ENCODE measurements at places on chromosomes 6 and 20.
A peak's percentile ranks its signal among the peaks of the same experiment; 100 is the strongest.

DNA sequence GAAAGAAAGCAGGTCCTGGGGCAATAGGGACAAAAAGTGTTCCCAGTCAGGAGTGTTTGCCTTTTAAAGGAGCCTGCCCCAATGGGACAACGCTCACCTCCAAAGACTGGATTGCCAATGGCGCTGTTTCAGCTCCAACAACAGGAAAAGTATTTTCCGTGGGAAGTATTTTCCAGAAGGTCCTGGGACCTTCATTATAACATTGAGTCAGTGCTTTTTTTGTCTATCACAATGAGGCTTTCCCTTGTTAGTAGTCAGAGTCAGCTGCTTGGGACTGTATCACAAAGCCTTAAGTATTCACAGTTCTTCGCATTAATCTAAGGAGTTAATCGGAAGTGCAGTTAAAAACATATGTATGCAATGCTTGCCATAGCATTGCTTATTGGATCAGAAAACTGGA, 17.3 kb downstream of the TRAF3IP2 start:
- H3K27me3 ChIP-seq, result no peaks in the 10 kb centered on the region
- no peak for DNase-seq
- H3K27ac ChIP-seq, result no peak overlapping the region

GRCh38 chr6:168584671-168585070, 143.7 kb downstream of the SMOC2 start:
- peaks cover 3% of the 10 kb centered on the region for H3K4me1 ChIP-seq
- H3K27me3 ChIP-seq, result no peaks in the 10 kb centered on the region
- DNase-seq, result no peak

- H3K4me1 ChIP-seq, result no peaks in the 10 kb centered on the region
- no peaks in the 10 kb centered on the region for H3K36me3 ChIP-seq
- no peaks in the 10 kb centered on the region for H3K27me3 ChIP-seq
- no peak overlapping the region for H3K27ac ChIP-seq
- DNase-seq, result no peak
These were observed 115.8 kb upstream of the SPTLC3 start for GRCh38 chr20:12893019-12893418.

DNA sequence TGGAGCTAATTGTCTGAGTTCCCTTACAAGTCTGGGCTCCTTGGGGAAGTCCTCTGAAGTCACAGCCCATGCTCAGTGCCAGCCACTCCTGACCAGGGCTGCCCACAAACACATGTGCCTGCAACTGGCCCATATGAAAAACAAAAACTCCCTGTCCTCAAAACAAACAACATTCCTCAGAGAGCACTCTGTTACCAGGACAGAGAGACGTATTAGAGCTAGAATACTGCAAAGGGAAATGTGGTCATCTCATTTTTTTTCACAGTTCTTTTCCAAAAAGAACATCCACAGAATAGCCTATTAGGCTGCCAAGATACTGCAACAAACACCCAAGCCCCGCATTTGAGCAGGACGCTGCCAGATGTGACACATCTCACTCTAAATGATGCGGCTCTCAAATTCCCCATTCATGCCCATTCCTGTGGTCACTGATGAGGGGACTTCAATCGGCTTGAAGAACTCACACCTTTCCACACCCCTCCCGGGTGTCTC, 71.1 kb downstream of the SLC22A23 start:
- no peak overlapping the region for H3K27ac ChIP-seq
- H3K4me3 ChIP-seq, result no peak overlapping the region
- H3K27me3 ChIP-seq, result no peaks in the 10 kb centered on the region

- H3K4me3 ChIP-seq, result no peak overlapping the region
- no peak overlapping the region for H3K27ac ChIP-seq
- H3K27me3 ChIP-seq, result peaks cover 2% of the 10 kb centered on the region
These were observed 133.7 kb downstream of the CDH4 start for GRCh38 chr20:61385731-61386130.

- H3K27ac ChIP-seq, result no peak overlapping the region
- no peaks in the 10 kb centered on the region for H3K27me3 ChIP-seq
- 0 out of 2 replicates have a peak, but pooled peaks cover 2% of the 10 kb centered on the region for H3K36me3 ChIP-seq
These were observed 23.2 kb downstream of the ADAT2 start for GRCh38 chr6:143427109-143427817.

GRCh38 chr6:45049188-45049843, 278.8 kb upstream of the RUNX2 start:
- H3K27ac ChIP-seq, result no peak overlapping the region
- H3K4me3 ChIP-seq, result no peak overlapping the region
- H3K36me3 ChIP-seq, result no peaks in the 10 kb centered on the region

GRCh38 chr6:118974790-118975189, 39.8 kb upstream of the MCM9 start:
- H3K4me3 ChIP-seq, result no peak overlapping the region
- H3K27me3 ChIP-seq, result no peaks in the 10 kb centered on the region
- no peak for DNase-seq
- no peaks in the 10 kb centered on the region for H3K36me3 ChIP-seq
- H3K27ac ChIP-seq, result no peak overlapping the region

GRCh38 chr6:16124198-16125180, 4.4 kb upstream of the MYLIP start:
- H3K27ac ChIP-seq, result no peak overlapping the region
- H3K27me3 ChIP-seq, result no peaks in the 10 kb centered on the region
- DNase-seq, result no peak
- H3K4me1 ChIP-seq, result no peaks in the 10 kb centered on the region

DNA sequence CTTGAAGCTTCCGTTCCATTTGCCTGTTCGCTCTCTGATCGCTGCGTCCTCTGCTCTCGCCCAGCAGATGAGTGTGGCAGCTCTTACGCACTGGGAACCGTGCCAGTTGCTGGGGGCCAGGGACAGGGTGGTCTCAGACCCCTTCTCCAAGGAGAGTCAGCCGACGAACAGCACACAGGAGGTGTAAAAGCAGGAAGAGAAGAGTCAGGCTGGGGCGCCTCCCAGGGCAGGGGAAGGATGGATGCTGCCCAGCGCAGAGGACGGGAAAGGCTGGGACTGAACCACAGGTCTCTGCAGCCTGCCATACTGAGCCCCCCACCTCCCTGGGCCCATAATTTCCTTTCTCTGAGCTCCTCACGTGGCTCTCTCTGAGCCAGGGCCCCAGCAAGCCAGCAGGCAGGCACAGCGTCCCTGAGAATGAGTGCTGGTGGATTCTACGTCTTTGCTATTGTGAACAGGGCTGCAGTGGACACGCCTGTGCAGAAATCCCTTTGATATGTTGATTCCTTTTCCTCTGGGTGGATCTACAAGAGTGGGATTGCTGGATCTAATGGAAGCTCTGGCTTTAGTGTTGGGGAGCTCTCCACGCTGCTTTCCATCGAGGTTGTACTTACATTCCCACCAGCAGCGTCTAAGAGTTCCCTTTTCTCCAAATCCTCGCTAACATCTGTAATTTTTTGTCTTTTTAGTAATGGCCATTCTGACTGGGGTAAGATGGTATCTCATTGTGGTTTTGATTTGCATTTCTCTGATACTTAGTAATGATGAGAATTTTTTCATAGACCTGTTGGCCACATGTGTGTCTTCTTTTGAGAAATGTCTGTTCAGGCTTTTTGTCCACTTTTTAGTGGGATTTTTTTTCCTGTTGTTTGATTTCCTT, 104.1 kb downstream of the PSMB1 start:
- H3K27ac ChIP-seq, result no peak overlapping the region
- no peak for DNase-seq
- H3K27me3 ChIP-seq, result no peaks in the 10 kb centered on the region
- no peak overlapping the region for H3K4me3 ChIP-seq
- no peaks in the 10 kb centered on the region for H3K4me1 ChIP-seq

- no peak for DNase-seq
- H3K36me3 ChIP-seq, result no peaks in the 10 kb centered on the region
- H3K4me1 ChIP-seq, result peaks cover 2% of the 10 kb centered on the region
- no peak overlapping the region for H3K27ac ChIP-seq
- H3K4me3 ChIP-seq, result no peak overlapping the region
These were observed 1.8 kb upstream of the MRPS18A start for GRCh38 chr6:43689421-43689820.

GRCh38 chr6:33082702-33083101, 6.9 kb downstream of the HLA-DPB1 start:
- H3K4me3 ChIP-seq, result no peak overlapping the region
- DNase-seq, result peak; percentile 65
- peaks cover 8% of the 10 kb centered on the region for H3K4me1 ChIP-seq
- no peaks in the 10 kb centered on the region for H3K27me3 ChIP-seq

DNA sequence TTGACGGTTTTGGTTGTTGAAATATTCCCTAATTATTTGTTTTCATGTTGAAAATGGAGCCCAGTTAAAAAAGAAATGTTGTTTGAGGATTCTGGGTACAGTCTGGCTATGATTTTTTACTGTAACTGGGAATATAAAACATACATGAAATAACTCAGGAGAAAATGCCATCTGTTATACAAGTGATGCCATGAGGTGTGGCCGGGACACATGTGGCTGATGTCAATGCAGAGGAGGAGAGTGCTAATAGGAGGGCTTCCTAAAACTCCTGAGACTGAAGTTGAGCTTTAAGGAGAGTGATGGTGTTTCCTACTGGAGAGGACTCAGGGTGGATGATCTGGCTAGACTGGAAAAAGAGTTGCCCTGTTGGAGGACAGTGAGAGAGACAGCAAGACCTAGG, 12.7 kb downstream of the SCAND1 start:
- no peak overlapping the region for H3K27ac ChIP-seq
- peaks cover 13% of the 10 kb centered on the region for H3K36me3 ChIP-seq
- no peak overlapping the region for H3K4me3 ChIP-seq
- DNase-seq, result no peak
- H3K4me1 ChIP-seq, result peaks cover 8% of the 10 kb centered on the region

DNA sequence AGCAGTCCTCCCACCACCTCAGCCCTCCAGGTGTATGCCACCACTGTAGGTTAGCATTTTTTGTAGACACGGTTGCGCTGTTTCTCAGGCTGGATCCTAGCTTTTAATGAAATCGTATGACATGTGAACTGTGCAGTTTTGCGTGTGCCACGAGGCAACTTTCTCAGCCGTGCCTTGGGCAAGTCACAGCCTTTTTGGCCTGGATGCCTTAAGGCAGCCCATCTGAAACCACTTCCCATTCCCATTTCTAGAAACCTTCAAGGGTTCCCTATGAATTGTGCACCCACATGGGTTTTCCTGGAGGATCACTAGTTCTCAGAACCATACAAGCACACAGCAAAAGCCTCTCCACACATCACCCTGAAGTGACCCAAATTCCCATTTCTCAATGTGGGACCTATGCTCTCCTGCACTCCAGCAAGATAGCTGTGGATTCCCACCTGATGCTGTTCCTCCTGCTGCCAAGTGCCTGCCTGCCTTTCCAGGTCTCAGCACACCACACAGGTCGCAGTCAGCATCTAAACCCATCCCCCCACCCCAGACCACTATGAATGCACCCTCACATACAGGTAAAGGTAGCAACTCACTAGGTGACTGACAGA, 28.9 kb downstream of the SNX5 start:
- no peak for DNase-seq
- no peak overlapping the region for H3K4me3 ChIP-seq
- H3K27ac ChIP-seq, result no peak overlapping the region
- peaks cover 13% of the 10 kb centered on the region for H3K36me3 ChIP-seq
- peaks cover 10% of the 10 kb centered on the region for H3K4me1 ChIP-seq
- no peaks in the 10 kb centered on the region for H3K27me3 ChIP-seq

DNA sequence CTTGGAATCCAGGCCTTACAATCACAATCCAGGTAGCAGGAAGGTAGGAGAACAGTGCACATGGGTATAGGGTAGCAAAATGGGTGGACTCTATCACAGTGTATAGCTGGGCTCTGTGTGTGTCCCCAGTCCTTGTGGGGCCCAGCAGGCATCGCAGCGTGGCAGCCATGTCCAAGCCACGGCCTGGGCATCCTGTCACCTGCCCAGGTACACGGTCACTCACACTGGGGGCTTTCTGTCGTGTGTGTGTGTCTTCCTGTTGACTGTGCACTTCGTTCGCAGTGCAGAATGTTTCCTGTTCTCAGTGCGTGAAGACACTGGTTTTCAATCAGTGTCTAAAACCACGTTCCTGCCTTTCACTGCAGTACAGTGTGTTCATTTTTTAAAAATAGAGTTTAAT, 523.2 kb upstream of the JARID2 start:
- H3K27ac ChIP-seq, result no peak overlapping the region
- no peaks in the 10 kb centered on the region for H3K36me3 ChIP-seq
- no peaks in the 10 kb centered on the region for H3K27me3 ChIP-seq
- DNase-seq, result no peak
- no peak overlapping the region for H3K4me3 ChIP-seq

DNA sequence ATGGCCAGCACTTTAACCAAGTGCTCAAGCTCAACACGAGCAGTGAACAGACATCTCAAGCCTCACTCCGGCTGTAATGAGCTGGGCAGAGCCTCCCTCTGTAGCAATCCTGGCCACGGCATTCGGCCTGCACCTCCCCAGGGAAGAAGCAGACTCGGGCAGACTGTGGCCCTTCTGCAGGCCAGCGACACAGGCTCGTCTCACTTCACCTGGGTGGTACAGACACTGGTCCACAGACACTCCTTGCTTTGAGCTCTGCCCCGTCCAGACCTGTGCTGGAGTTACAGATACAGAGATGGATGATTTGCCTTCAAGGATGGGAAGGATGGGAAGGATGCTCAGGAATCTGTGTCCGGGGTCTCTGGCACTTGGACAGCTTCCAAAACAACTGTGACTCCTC, 300.9 kb downstream of the PREX1 start:
- no peak overlapping the region for H3K27ac ChIP-seq
- no peaks in the 10 kb centered on the region for H3K27me3 ChIP-seq
- no peaks in the 10 kb centered on the region for H3K36me3 ChIP-seq
- no peak for DNase-seq
- H3K4me1 ChIP-seq, result no peaks in the 10 kb centered on the region

DNA sequence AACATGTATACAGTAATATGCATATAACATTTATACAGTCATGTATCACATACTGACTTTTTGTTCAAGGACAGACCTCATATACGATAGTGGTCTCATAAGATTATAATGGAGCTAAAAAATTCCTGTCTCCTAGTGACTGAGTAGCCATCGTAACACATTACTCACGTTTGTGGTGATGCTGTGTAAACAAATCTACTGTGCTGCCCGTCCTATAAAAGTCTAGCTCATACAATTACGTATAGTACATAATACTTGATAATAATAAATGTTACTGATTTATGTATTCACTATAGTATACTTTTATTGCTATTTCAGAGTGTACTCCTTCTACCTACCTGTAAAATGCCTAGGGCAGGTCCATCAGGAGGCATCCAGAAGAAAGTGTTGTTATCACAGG, 17.4 kb downstream of the SERAC1 start:
- no peaks in the 10 kb centered on the region for H3K27me3 ChIP-seq
- no peak overlapping the region for H3K27ac ChIP-seq
- H3K36me3 ChIP-seq, result no peaks in the 10 kb centered on the region
- H3K4me1 ChIP-seq, result no peaks in the 10 kb centered on the region

All from H1 (cell line).